Stimulated activated CD4-positive, alpha-beta T cell treated with anti-CD3 and anti-CD28 coated beads, Interleukin-12 subunit alpha, Interleukin-12 subunit beta, amount 100 ng/mL, for 48 hours (primary cell): ENCODE measurements at places on chromosomes 11 and 22.

- no peak for DNase-seq
Measured at GRCh38 chr11:86999859-87000753, 37.6 kb upstream of the TMEM135 start.

- DNase-seq: peak; percentile 74
Measured at GRCh38 chr11:2443881-2444820, at the start of gene TRPM5. TSS of gene TRPM5 (minus strand) at chr11:2444514. CDS start at chr11:2423036, 21,478 bp downstream.

DNA sequence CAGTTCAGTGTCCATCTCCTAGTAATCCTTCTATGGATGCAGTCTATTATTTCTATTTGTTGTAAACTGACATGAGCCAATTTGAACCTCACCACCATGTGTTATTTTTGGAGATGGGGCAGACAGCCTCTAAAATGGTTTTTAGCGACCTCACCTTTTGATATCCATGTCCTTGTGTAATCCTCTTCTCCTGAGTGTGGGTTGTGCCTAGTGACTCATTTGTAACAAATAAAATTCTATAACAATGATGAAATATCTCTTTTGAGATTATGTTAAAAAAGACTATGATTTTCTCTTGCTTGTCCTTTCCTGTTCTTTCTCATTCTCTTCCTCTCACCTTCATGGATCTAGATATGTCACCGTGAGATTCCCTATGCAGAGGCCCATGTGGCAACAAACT lies 554.6 kb upstream of the ANO3 start:
- no peak for DNase-seq

- DNase-seq: no peak
Measured at GRCh38 chr11:109208121-109208520, 213.9 kb upstream of the C11orf87 start.

- DNase-seq: no peak
Measured at GRCh38 chr11:74019104-74019738, 10.3 kb upstream of the UCP3 start.

DNA sequence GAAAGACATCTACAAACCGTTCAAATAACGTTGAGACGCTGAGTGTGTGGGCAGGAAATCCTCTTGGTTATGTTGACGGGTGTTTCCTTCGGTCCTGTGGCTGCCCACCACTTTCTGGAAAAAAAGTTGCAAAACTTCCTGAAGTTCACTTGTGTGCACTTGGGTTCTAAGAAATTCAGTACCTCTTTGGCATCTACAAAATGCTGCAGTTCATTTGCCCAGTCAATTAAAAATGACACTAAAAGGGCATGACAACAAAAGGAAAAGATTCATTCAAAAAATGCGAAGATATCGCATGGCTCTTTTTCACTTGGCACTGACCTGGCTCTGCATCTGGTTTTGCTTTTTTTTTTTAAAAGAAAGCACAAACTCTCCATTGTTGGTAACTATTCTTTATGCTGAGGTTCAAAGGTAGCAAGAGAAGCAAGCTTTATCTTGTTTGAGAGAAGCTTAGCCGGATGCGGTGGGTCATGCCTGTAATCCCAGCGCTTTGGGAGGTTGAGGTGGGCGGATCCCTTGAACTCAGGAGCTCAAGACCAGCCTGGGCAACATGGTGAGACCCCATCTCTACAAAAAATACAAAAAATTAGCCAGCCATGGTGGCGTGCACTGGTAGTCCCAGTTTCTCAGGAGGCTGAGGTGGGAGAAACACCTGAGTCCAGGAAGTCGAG lies 10.6 kb upstream of the XBP1 start:
- no peak for DNase-seq

DNA sequence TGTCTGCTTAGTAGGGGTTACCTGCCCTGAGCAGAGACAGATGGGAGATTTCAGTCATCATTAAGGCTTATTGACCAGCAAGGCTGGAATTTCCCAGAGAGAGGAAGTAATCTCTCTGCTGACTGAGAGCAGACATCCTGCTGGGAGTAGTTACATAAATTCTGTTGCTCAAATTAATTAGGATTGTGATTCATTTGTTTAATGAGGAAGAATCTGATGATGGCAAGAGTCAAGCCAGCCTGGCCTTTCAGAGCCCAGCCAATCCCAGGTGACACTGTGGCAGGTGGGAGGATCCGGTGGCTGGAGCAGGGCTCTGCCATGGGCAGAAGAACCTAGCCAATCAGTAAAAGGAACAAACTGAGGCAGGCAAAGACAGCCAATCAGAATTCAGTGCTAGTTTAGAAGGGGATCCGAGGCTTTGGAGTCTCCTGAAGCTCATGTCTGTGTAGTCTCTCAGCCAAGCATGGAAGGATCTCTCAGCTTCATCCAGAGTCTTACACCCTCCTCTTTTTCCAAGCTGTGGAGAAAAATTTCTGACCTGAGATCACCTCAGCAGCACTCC lies 61.2 kb upstream of the CHST1 start:
- DNase-seq: no peak

GRCh38 chr11:134939905-134940304 lies 527.9 kb upstream of the B3GAT1 start:
- DNase-seq: no peak

GRCh38 chr22:26812731-26813130 lies 155.3 kb downstream of the MIAT start:
- DNase-seq: no peak

GRCh38 chr11:64492561-64492960 lies 98.5 kb upstream of the SLC22A12 start:
- DNase-seq: no peak

DNA sequence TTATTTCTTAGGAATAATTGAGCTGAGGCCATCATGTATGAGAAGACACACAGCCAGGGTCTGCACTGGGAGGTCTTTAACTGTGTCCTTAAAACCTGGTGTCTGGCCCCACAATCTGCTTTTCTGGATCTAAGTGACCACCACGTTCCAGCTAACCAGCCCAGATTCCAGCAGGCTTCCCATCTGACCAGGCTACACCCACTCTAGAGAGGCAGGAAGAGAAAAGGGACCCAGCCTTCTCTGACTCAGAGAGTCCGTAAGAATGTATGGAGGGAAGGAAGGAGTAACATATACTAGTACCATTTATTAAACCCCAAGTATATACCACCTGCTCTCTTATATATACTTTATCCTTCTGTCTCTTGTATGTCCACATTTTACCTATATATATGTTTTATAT lies 80.1 kb downstream of the LDLRAD3 start:
- DNase-seq: no peak
